ENCODE measurements at places on chromosomes 6 and 20.

- peak; percentile 95 for DNase-seq
Measured at GRCh38 chr20:653110-653589, at the start of gene SRXN1. Gene SRXN1, minus strand, starts transcription at chr20:653200. Its CDS starts 15 bp downstream, at chr20:653185.

GRCh38 chr6:145829950-145830349 lies 15.4 kb upstream of the FBXO30 start:
- DNase-seq, result no peak

- no peak for DNase-seq
Measured at GRCh38 chr20:4195499-4195898, 180.1 kb upstream of the RNF24 start.

GRCh38 chr6:22146931-22147701 lies 149.7 kb downstream of the PRL start:
- DNase-seq, result no peak

DNA sequence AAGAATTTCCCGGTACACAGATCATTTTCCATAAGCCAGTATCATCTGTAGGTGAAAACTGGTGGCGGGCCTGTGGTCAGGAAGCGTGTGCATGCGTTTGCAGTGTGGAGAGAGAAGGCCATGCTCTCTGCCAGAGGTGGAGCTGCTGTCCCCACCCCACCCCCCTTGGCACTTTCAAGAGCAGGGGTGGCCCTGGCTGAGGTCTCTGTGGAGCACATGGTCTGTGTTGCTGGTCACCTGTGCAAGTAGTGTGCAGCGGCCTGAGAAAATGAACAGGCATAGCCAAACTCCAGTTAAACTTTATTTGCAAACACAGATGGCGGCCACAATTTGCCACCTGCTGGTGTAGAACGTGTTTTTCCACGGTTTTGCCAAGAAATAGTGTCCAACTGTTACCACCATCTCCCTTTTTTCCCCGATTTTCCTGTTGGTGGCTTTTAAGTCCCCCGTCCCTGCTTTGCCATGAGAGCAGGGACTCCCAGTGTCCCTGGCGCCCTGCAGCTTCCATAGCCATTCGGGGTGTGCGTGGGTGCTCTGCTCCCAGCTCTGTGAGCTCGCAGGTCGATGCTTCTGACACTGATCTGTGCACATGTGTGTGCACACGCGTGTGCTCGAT lies 2.5 kb downstream of the ADRM1 start:
- no peak for DNase-seq

GRCh38 chr20:8948442-8949020 lies 120.4 kb upstream of the PLCB4 start:
- DNase-seq, result no peak

DNA sequence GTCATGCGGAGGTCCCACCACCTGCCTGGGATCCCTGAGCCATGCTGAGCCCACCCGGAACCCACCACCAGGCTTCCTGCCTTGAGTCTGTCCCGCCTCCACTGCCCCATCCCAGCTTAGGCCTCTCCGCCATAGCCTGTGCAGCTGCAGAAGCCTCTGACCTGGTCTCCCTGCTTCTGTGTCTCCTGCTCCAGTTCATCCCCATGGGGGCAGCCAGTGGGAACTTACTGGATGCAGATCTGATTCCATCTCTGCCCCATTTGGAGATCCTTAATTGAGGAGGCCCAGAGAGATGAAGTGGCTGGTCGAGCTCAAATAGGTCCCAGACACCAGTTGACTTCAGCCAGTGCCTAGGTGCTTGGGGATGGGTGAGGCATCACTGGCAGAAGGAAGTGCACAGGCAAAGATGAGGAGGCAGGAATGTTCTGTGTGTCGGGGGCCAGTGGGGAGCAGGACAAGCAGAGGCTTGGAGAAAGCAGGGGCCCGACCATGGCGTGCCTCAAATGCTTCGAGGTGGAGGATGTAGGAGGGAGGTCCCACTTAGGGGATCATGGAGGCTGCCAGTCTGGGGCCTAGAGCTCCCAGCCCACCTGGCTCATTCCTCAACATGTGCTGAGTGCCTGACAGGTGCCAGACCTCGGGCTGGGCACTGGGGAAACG lies 112.8 kb downstream of the TOX2 start:
- no peak for DNase-seq

GRCh38 chr6:39754514-39755115 lies 29.4 kb upstream of the KIF6 start:
- no peak for DNase-seq

DNA sequence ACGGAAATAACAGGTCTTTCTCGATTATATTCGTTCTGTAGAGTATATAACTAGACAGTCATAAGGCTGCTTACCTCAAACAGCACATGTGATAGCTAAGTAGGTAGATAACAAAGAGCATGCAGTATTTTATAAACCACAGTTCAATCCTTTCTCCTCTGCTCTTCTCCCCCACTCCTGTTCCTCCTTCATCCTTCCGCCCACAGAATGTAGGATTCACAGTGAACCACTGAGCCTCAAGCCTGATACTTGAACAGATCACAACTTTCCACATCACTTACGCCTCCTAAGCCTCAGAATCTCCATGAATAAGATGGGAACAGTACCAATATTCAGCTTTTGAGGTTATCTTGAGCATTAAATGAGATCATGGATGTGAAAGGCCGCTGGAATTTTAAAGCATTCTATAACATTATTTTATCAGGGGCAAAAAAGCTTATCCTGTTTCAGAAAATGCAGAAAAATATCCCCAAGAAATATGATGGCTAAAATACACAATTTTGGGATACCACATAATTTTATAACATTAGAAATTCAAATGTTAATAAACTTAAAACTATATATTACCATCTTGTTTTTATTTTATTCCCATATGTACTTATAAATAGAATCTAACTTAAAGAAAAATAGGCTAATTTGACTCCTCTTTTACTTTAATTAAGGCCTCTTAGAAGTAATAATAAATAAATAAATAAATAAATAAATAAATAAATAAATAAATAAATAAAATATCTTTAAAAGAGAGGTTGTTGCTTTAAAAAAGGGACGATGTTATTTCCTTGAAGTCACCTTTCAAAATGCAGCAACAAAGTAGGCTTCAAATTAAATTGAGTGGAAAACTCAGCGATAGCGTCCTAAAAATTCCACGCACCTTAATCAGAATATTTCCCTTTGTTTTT lies 33.4 kb downstream of the MTFR2 start:
- no peak for DNase-seq

GRCh38 chr20:63064745-63065711 lies 58.3 kb upstream of the BHLHE23 start:
- DNase-seq, result no peak

Measured in suppressor macrophage treated with lipopolysaccharide for 4 hours (primary cell).